Fibroblast of villous mesenchyme (primary cell): ENCODE measurements at places on chromosomes 5 and 9. TPM values are rescaled to one million over a fixed set of nuclear protein-coding genes. Genes with fewer than 3 reads are reported as not detected.

- DNase-seq, result no peak
These were observed 15.8 kb downstream of the CNTFR start for GRCh38 chr9:34573599-34574325.

DNA sequence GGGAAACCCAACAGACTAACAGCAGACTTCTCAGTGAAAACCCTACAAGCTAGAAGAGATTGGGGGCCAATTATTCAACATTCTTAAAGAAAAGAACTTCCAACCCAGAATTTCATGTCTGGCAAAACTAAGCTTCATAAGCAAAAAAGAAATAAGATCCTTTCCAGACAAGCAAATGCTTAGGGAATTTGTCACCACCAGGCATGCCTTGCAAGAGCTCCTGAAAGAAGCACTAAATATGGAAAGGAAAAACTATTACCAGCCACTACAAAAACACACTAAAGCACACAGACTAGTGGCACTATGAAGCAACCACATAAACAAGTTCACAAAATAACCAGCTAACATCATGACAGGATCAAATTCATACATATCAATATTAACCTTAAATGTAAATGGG lies 131.1 kb downstream of the OR2K2 start:
- no peak for DNase-seq

GRCh38 chr5:50751064-50751657 lies 84.7 kb downstream of the PARP8 start:
- DNase-seq, result peak; percentile 62

Gene CNOT8
- 40.6 and 60.5 TPM in 2 replicates for total RNA-seq

GRCh38 chr5:168531987-168532864 lies 3.1 kb downstream of the FBLL1 start:
- DNase-seq, result no peak

GRCh38 chr5:181191526-181192336 lies 13.3 kb downstream of the TRIM7 start:
- peak; percentile 97 for DNase-seq

DNA sequence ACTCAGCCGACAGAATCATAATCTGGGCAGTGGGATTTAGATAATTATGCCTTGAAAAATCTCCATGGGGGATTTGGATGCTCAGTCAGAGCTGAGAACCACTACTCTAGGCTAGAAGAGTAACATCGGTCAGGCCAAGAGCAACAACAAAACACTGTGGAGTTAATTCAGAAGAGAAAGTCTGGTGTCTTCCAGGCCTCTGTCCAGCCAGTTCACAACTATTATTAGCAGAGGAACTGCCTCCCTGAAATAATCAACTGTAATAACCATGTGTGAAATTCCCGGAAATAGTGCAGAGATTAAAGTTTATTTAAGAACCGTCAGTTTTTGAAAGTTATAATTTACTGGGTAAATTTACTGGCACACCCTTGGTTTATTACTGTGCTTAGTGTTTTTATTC lies 8.2 kb upstream of the MARCHF3 start:
- DNase-seq, result no peak

Gene PCDHA6
- total RNA-seq, result under 0.01 and 0.43 TPM in 2 replicates

DNA sequence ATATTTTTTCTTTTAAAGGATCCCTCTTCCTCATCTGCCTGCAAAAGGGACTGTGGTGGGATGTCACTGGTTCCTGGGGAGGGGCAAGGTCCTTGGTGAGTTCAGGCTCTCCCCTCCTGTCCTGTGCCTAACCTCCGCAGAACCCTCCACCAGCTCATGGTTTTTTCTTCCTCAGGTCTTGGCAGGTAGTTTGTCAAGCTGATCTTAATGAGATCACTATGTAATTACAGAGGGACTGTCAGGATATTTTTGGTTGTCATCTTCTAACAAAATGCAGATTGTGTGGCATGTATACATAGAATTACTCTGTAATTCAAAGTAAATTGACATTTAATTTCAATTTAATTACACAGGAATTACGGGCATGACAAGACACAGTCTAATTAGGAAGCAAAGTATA lies 150.3 kb upstream of the SEMA6A start:
- DNase-seq, result no peak

Gene TMC1
- total RNA-seq, result under 0.01 and 1.3 TPM in 2 replicates

DNA sequence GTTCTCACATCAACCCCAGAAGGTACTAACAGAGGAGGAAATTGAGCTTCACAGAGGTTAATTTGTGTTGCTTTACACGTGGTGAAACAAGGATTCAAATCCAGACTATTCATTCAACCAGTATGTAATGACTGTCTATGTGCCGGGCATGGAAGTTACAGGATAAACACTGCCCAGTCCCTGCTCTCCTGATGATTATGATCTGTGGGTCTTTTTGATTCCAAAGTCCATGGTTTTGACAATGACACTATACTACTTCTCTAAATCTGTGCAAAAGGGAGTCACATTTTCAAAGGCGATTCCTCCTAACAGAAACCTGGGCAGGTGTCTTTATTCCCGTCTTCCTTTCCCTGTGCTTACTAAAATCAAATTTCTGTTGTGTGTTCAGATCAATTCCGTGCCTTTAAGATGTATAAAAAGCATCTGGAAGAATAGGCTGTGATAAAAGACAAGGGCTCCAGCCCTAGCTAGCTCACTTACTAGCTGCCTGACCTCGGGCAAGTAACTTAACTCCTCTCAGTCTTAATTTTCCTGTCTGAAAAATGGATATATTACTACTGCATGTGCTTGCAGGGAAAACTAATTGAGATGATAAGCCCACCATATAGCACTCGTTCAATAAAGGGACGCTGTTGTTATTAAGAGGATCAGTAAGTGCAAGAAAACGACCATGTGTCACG lies 970 bp upstream of the CREBRF start:
- DNase-seq, result no peak

- peak; percentile 63 for DNase-seq
These were observed 260.7 kb upstream of the KCNN2 start for GRCh38 chr5:114101153-114101552.

Gene OBP2A
- not detected in 2 replicates for total RNA-seq

DNA sequence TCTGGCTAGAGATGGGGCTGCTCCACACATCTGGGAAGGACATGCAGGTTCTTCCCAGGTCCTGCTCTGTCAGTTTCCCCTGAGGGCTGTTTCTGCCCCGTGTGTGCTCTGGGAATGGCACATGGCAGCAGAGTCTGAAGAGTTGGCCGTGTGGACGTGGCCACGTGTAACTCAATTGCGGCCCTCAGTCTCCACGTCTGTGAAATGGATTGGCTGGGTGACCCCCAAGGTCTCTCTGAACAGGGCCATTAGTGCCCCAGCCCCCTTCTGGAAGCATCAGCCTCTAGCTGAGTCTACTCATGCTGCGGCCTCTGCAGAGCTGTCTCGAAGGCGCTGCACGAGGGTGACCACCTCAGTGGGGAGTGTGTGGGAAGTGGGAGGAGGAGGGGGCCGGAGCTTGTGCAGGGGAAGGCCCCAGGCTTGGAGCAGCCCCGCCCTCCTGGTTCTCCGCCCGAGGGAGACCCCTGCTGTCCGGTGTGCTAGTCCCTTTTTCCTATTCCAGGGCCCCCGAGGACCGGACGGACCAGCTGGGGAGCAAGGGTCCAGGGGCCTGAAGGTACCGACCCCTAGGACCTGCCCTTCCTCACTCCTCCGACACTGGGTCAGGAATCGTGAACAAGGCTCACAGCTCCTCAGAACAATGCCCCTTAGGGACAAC lies 58.9 kb upstream of the ORM1 start:
- DNase-seq, result no peak
